ENCODE measurements at places on chromosomes 2 and 18.
A peak's percentile ranks its signal among the peaks of the same experiment; 100 is the strongest.

DNA sequence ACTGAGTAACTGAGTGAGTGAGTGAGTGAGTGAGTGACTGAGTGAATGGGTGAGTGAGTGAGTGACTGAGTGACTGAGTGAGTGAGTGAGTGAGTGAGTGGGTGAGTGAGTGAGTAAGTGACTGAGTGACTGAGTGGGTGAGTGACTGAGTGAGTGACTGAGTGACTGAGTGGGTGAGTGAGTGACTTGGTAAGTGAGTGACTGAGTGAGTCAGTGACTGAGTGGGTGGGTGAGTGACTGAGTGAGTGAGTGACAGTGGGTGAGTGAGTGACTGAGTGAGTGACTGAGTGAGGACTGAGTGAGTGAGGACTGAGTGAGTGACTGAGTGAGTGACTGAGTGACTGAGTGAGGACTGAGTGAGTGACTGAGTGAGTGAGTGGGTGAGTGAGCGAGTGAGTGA lies 13.9 kb downstream of the MAL start:
- no peak for DNase-seq

DNA sequence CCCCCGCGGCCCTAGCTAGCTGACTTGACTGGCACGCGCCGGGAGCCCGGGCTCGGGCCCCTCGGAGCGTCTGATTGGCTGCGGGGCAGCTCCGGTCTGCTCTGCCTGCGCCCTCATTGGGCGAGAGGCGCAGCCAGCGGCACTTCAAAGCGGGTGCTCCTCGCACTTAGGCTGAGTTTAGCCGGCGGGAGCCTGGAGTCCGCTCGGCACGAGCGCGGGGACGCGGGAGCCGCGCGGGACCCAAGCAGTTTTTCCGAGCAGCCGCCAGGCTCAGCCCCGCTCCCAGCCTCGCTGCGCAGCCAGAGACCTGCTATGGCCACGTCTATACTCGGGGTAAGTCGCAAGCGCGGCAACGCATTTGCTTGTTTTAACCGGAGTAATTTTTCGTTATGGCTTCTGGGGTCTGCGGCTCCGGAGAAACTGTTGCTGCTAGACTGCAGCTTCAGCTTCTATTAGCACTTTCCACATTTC lies at the start of gene SP9:
TSS of gene SP9 (plus strand) at position 174 of the 471 bp plus-strand sequence. CDS start at position 313, 139 bp downstream.
- DNase-seq = no peak

GRCh38 chr2:200765139-200765951 lies 46.4 kb upstream of the BZW1 start:
- DNase-seq = no peak

- DNase-seq = no peak
Measured at GRCh38 chr2:128769457-128770142, 450.9 kb upstream of the HS6ST1 start.

GRCh38 chr2:24930768-24931167 lies 10.7 kb upstream of the ADCY3 start:
- peak; percentile 52 for DNase-seq

Measured in NAMALWA (cell line).